ENCODE measurements at places on chromosomes 5 and 9.

GRCh38 chr5:34436761-34437501, 219.2 kb upstream of the RAI14 start:
- DNase-seq, result no peak

DNA sequence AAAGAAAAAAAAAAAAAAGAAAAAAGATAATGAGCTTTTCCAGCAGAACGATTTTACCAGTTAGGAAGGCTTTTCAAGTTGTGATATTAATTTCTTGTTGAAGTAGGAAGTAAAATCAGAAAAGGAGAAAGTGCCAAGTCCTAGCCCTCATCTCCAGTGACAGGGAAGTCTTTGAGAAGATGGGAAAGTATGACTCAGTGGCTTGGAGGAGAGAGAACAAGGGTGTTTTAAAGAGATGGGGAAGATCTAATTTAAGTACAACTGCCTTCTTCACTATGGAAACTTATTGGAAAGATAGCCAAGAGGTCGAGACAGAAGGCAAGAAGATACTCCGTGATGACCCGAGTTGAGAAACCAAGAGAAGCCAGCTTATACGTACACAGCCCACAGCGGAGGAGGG, 22.6 kb downstream of the FGF1 start:
- DNase-seq, result no peak

GRCh38 chr5:60023255-60023654, 129.7 kb upstream of the PDE4D start:
- DNase-seq, result no peak

DNA sequence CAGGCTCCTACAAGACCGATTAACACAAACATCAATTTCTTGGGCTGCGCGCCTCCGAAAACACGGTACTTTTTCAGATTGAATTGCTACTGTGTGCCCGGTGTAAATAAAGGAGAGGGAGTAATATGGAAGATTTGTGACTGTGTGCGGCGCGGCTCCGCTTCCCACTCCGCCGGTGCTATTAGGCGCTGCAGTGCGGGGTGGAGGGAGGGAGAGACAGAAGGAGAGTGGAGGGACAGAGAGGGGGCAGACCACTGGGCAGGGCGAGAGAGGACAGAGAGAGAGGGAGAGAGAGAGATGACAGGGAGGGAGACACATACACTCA, 24.7 kb upstream of the RNU6ATAC start:
- no peak for DNase-seq

DNA sequence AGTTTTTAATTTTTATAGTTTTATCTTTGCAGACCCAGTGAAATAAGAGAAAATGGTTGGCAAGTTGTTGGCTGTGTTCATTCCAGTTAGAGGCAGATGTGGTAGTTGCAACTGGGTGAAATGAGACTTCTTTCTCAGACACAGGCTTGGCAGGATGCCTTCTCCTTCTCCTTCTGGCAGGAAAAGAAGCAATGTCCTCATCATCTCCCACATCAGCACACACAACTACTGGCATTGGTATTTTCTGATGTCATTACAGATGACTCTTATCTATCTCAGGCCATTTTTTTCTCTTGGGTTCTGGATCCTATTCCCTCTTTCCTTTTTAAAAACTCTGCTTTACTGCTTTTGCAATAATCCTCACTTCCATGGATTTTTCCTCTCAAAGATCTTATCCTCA, 103.3 kb upstream of the EDIL3 start:
- no peak for DNase-seq
